ENCODE measurements at places on chromosomes 5 and 9.
A peak's percentile ranks its signal among the peaks of the same experiment; 100 is the strongest.

DNA sequence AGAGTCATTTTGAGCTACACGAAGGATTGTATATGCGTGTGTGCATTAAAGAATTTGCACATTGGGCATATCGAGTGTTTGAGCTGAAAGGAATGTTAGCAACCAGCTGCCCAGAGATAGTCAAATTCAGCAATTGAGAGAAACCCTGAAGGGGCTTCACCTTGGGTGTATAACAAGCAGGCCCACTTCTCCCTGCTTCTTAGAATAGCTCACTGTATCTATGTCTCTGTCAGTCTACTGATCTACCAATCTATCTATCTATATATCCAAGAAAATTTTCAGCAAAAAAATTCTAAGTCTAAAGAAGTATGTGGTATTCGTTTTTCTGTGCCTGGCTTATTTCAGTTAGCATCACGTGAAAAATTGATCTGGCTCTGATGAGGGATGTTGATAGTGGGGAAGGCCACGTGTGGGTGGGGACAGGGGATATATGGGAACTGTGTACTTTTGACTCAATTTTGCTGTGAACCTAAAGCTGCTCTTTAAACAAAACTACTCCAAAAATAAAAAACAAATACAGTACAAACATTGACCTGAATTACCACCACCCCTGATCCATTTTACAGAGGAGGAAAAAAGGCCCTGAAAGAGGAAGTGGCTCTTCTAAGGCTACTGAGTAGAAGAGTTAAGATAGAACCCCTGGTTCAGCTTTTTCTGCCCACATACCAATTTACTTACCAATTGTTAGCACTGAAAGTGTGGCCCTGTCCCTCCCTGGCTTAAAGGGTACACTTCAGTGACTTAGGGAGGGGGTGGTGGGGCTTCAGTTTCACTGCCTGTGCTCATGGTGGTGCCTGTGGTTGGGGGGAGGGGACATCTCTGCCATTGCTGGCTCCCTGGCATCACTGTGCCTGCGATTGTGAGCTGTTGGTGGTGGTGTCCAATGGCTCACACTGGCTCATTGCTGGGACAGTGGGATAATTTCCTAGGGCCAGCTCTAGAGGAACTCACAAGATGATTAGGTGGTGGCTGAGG, 141.8 kb downstream of the DOCK2 start:
- DNase-seq, result no peak

- DNase-seq, result peak; percentile 7
These were observed 3.2 kb upstream of the NFX1 start for GRCh38 chr9:33287087-33287490.

DNA sequence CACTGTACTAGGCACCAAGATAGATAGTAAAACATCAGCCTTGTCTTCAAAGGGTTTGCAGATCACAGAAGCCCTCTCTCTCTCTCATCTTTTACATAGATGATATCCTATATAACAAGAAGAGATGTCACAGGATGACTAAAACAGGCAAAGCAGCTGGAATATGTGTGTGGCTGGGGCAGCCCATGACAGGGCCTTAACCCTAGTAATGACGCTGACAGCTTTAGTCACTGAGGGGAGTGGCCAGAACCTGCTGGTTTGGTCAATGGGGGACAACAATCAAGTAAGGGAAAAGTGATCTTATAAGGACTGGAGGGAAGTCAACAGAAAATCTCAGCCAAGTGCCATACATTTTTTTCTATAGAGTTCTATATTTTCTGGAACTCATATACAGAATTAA, 41.9 kb upstream of the RIC1 start:
- no peak for DNase-seq

GRCh38 chr5:173670130-173670651, 53.7 kb upstream of the BOD1 start:
- no peak for DNase-seq

- no peak for DNase-seq
These were observed 108.5 kb upstream of the TXNDC8 start for GRCh38 chr9:110446171-110446570.
